ENCODE measurements at places on chromosomes 6 and 20. TPM values are rescaled to one million over a fixed set of nuclear protein-coding genes. Genes with fewer than 3 reads are reported as not detected.

- no peak for DNase-seq
These were observed 193.5 kb upstream of the SPTLC3 start for GRCh38 chr20:12815231-12815768.

Gene MRAP2
- polyA plus RNA-seq: 0.96 TPM

- peak; percentile 45 for DNase-seq
These were observed 693 bp upstream of the SLC29A1 start for GRCh38 chr6:44222486-44223318.

Gene OR5V1
- polyA plus RNA-seq: not detected

Gene DSP
- polyA plus RNA-seq: 76.4 TPM
